Nucleus accumbens (tissue), 56 donors: ENCODE measurements at places on chromosomes 2 and 18.

GRCh38 chr2:153079315-153079714 lies 360.9 kb downstream of the ARL6IP6 start:
- no peak for DNase-seq

- no peak for DNase-seq
Observed at GRCh38 chr2:231722721-231723307, 14.5 kb downstream of the PTMA start.

DNA sequence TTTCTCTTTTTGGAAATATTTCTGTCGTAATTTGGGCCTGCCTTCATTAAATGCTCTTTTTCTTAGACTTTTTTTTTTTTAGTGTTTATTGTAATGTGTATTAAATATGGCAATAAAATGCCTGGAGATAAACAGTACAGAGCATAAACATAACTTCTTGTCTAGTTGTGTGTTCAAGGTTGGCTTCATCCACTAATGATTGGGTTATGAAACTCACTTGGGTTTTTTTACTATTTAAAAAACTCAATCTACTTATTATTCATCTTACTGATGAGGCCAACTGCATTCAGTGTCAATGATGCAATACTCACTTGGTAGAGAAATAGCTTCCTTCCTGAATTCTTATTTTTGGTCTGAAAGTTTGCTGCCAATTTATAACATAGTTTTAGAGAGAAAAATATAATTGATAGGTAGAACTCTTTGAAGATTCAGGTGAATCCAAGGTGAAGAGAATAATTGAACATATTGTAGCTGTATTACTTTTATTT lies 144.2 kb upstream of the NABP1 start:
- DNase-seq = no peak

DNA sequence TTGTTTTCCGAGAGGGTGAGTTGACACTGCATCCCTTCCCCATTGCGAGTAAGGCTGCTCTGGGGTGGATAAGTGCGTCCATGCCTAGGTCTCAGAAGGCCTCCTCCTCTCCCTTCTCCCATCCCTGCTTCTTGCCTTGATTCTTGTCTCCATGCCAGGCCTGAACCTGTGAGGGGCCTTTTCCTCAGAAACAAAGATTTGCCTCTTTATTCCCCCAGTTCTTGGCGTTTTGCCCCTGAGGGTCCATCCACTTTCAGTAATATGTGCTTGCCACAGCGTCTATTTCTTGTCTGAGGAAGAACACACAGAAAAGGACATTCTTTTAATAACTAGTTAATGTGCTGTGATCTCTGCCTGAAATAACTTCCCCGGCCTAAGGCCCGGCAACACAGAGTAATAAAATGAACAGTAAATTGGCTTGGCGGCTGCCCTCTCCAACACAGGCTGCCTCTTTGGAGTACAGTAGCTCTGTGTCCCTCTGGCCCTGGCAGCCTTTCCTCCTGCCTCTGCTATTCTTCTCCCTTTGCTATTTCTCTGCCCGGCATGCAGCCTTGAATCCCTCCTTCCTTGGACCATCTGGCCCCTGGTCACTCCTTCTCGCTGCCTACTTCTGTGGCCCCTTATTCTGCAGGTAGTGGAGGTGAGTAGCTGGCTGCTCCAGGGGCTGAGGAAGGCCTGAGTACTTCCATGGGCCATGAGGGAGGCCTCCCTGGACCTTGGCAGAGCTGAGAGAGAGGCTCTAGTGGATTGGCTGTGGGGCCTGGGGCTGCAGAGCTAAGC lies 4.4 kb downstream of the EHD3 start:
- DNase-seq = peak; percentile 34

GRCh38 chr2:232521959-232522622 lies 1.9 kb downstream of the PRSS56 start:
- DNase-seq = no peak

DNA sequence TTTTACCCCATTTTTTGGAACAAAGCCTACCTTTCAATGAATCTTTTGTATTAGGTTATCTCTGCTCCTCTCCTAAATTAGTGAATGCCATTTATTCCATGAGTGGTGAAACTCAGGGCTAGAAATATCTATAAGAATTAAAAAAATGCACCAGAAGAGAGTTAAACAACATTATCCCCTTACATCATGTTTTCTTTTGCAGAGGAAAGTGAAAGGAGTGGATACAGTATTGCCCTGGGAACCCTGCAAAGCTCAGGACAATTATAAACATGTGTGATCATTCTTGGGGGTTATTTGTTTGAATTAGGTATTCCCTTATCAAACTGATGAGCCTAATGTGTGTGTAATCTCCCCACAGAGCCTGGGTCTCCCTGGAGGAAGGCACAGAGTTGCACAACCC lies 559.2 kb downstream of the RNF144A start:
- DNase-seq = no peak

DNA sequence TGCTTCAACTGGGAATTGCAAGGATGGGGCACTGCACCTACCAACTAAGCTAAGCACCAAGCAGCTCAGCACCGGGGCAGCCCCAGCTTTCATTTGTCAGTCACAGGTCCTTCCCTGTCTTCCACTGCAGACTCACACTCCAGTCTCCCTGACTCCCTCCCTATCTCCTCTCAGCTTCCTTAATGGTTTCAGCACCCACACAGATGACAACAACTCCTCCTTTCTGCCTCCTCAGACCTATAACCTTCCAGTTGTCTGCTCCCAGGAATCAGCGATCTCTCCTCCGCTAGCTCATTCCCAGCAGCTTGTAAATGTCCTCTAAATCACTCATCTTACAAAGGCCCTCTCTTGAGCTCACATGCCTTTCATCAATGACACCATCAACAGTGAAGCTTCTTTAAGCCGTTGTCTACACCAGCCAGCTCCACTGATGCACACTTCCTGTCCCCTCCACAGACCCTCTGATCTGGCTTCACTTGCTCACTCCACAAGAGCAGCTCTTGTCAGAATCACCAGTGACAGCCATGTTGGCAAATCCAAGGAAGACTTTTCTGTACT lies 32.1 kb downstream of the CLASP1 start:
- DNase-seq = no peak

- no peak for DNase-seq
Observed at GRCh38 chr2:10427618-10427949, 20.5 kb downstream of the ODC1 start.

- no peak for DNase-seq
Observed at GRCh38 chr2:85905187-85905666, 16.4 kb upstream of the ST3GAL5 start.

DNA sequence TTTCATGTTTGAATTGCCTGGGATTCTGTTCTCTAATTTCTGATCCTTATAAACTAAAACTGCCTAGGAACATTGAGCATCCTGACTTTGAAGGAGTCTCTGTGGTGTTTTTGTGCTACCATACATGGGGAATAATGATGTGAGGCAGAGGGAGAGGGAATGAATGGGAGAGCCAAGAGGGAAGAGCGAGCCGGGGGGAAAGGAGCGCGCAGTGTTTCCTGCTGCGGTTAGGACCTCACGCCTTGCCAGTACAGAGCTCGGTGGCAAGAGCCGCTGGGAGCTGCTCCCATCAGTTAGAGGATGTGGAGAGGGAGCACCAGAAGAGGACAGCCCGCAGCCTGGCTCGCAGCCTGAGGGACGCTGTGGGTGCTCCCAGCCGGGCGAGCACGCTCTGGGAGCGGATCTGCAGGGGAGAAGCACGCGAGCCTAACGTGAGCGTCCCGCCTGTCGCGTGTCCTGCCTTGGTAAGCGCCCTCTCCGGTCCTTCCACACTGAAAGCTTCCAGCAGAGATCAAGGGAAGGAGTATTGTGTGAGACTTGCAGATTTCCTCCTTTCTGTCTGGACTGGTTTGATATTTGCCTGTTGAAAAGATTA lies 114.7 kb downstream of the FAM210A start:
- peak; percentile 61 for DNase-seq

DNA sequence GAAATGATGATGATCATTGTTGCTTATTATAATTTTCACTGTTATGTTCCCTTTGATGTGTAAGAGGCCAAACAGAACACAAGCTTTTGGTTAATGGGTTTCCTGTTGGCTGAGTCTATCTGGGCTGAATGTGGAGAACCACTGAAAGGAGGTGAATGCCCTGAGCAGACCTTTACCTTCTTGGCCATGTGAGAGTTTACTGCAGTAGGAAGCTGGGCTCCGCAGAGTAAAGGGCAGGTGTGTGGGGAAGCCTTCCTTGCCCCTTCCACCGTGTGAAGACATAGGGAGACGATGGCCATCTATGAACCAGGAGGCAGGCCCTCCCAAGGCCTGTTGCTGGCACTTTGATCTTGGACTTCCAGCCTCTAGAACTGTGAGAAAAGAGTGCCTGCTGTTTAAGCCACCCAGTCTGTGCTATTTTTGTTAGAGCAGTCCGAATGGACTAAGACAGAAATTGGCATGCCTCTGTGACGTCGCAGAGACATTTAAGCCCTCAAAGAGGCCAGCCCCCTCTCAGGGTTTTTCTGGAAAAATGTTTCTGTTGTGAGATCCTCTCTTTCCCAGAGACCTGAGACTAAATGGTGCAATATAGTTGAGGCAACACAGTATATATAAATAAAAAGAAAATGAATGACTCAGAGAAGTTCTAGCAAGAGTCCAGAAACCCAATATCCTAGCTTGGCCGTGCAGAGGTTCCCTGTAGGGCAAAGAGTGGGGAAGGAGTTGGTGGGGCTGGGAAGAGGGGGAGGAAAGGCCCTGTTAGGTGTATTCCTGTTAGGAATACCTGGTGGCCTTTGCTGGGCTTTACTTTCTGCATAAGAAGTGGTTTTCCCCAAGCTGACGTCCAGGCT lies 121.9 kb upstream of the LGALSL start:
- DNase-seq = no peak

DNA sequence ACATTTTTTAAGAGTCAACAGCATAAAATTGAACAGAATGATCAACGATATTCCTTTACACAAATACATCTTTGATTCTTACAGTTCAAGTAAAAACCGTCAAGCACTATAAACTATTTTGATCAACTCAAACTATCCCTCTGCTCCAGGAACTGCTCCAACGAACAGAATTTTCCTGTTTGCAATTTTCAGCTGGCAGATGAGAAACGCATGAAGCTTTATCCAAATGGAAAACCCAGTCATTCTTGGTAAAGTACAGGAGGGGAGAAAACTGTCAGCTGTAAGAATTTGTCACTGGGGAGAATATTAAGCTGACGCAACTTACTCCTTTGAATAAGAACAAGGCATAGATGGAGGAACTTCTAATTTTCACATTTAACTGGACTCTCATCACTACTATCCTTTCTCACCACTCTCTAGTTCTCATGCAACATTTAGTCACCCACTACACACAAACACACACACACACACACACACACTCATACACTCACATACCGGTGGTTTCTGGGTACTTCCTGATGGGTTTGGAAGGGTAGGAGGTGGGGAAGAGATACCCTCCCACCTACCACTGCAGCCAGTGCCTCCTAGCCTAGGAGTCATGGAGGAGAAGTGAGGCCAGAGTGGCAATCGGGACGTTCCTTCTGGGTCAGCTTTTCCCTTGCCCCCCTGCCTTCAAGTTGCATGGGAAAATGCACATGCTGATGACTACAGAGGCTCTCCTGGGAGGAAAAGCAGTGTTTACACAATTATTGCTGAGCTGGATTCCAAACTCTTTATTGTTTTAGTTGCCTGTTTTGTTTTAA lies 54.0 kb upstream of the SPATS2L start:
- no peak for DNase-seq

DNA sequence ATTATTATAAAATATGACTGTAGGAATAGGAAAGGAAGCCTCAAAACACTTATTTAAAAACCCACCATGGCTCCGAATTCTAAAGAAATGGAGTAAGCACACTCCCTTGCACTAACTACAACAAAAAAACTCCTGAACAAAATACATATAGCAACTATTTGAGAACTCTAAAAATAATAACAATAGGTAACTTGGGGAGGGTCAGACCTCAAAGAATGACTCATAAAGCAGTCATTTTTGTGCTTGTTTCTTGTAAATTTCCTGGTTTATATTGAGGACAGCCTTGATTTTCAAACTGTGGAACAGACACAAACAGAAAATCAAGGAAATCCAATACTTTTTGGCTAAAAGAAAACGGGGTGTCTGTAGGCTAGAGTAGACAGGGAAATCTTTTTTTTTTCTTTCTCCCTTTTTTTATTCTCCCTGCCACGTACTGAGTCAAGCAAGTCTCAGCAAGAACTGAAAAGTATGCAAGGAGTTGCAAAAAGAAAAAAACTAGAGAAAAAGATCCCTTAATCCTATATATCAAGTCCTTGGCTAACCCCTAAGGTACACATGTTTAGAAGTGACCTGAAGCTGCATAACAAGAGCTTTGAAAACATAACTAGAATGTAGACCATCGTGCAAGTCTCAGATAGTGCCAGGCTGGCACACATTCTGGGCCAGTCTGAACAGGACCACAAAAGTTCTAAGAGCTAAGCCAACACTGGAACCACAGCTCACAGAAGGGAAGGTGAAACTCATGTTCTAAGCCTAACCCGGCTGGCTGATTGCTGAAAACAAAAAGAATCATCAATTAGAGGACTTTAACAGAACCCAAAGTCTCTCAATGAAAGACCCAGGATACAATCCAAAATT lies 403.1 kb upstream of the LYPD1 start:
- DNase-seq = no peak

DNA sequence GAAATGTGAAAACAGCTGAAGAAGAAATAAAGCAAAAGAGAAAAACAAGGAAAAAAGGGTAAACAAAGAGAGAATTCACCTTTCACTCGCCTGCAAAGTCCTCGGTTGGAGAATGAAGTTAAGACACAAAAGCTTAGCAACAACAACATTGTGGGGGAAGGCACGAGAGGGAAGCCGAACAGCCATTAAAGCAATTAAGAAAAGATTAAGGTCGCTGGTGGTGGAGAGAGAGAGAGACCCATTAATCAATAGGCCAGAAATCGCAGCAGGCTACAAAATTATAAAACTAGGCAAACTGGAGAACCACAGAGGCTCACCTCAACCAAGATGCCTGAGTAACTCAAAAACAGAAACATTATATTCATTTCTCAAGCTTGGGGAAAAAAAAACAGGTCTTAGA lies 120.0 kb upstream of the SIX3 start:
- DNase-seq = no peak

DNA sequence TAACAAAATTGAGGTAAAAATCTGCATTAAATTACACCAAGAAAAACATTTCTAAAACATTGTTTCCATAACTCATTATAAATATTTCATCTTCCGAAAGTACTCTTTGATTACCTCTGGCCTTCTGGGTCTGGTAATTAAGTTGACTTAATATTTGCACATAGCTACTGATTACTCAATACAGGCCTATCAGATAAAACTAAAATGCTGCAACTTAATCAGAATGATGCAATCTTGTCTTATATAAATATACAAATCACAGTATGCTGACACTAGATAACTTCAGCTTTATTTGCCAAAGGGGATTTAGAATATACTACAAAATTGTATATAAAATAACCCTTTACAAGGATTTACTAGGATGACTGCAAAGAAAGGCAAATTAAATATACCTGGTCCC lies 49.3 kb downstream of the SLC35F5 start:
- no peak for DNase-seq

GRCh38 chr2:122167515-122167914 lies 412.1 kb downstream of the TSN start:
- DNase-seq = no peak
